ENCODE measurements at places on chromosomes 6 and 20. TPM values are rescaled to one million over a fixed set of nuclear protein-coding genes. Genes with fewer than 3 reads are reported as not detected.
A peak's percentile ranks its signal among the peaks of the same experiment; 100 is the strongest.

DNA sequence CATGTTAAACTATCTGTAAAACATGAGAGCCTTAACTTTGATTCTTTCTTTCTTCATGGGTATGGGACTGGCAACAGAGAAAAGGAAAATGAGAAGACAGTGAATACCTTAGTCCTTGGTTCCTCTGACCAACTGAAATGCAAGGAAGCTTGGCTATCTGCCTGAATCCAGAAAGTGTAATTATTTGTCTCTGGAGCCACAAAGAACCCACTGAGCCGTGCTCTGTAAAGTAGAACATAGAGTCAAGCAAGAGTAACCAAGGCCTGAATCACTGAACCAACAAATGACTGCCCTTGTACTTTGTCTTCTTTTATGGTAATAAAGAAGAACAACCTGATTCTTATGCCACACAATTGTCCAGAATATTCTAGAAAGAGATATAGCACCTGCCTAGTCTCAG lies 27.6 kb downstream of the PKHD1 start:
- no peak for DNase-seq

DNA sequence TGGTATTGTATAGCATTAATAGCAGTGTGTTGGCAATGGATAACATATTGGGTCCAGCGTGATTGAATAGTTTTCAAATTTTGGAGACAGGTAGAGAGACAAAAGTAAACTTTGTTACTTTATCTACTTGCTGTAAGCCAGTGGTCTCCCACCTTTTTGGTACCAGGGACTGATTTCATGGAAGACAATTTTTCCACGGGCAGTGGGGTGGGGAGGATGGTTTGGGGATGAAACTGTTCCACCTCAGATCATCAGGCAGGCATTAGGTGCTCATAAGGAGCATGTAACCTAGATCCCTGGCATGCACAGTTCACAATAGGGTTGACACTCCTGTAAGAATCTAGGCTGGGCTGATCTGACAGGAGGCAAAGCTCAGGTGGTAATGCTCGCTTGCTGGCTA lies 14.6 kb upstream of the PROKR2 start:
- DNase-seq: no peak

- no peak for DNase-seq
Observed at GRCh38 chr6:150266963-150267685, 101.7 kb upstream of the IYD start.

DNA sequence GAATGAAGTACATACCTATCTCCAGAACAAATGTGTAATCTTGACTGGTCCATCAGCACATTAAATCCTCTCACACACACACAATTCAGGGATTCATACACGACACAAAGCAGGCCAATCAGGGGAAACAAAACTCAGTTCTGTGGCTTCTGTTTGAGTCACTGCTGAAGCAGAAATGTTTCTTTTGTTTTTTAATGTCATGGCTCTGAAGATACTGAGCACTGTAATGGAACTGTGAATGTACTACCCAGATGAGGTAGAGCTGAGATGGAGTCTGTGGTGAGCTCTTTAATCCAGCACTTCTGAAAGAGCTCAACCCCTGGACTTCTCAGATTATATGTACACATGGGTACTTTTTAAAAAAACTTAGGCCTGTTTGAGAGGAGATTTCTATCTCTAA lies 116.4 kb downstream of the THEMIS start:
- no peak for DNase-seq

ENPP4 gene
- total RNA-seq: 7.3 TPM

DNA sequence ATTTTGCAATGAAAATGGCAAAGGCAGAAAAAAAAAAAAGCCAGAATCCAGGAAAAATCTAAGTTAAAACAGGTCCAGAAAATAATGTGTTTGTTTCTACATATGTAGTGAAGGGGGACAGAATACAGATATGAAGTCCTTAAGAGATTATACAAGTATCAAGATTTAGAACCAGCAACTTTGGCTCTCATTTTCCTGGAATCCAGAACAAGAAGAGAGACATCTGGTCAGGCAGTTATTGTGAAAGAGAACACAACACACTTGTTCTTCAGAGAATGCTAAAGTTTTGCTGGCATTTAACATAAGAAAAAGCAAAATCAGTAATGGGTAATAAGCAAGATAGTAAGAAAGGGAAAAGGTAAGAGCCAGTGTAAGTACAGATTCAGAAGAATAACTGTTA lies 21.1 kb downstream of the BAG2 start:
- DNase-seq: no peak

DNA sequence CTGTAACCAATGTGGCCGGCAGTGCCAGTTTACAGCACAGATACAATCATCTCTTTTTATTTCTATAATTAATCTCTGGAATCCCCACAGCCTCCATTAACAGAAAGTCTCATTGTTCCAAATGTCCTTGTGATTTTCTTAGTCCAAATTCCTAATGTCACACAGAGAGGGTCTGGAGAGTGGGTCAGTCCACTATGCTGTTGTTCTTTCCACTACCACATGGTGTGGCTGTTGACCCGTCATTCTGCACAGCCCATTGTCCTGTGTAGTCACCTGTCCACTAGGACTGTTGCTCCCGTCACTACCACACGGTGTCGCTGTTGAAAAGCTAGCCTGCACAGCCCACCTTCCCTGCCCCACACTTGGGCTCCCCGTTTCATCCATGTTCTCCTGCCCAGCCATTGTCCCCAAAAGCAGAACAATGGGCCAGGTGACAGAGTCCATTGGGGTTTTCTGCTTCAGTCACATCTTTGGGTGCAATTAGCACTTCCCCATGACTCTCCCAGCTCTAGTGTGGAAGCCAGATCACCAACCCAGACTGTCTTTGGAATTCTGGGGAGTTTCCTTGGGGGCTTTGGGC lies 8.6 kb upstream of the LBP start:
- peak; percentile 11 for DNase-seq

GRCh38 chr6:36315921-36316320 lies 20.8 kb downstream of the BNIP5 start:
- DNase-seq: no peak

GRCh38 chr6:90890683-90891330 lies 303.9 kb upstream of the MAP3K7 start:
- DNase-seq: no peak

RFX6 gene
- total RNA-seq: not detected

DNA sequence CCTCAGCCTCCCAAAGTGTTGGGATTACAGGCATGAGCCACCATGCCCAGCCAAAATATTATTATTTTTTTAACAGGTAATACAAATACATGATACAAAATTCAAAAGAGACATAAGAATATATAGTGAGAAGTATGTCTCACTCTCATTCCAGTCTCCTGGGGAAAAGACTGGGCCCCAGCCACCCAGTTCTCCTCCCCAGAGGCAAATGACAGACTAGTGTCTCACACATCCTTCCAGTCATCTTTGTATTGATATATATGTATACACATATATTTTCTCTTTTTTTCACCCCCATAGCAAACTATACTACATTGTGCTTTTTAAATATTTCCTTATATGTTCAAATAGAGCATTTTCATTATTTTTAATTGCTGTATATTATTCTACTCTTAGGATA lies 8.3 kb downstream of the GSS start:
- no peak for DNase-seq

DNA sequence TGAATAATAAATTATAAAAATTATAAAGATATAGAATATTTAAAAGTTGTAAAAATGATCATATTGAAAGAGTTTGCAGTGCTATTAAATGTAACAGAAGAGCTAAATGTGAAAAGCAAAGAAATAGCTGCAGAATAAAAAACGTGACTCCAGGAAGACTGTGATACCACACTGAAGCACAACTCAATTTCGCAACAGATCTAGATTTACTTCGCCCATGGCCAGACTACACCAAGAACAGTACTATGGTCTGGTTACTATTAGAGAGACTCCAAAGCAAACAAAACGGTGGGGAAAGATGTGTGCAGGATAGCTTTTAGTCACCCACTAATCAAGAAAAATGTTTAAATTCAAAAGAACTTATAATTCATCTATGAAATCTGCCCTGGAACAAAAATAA lies 1.9 kb downstream of the CHD6 start:
- DNase-seq: no peak

PDYN gene
- total RNA-seq: not detected

DNA sequence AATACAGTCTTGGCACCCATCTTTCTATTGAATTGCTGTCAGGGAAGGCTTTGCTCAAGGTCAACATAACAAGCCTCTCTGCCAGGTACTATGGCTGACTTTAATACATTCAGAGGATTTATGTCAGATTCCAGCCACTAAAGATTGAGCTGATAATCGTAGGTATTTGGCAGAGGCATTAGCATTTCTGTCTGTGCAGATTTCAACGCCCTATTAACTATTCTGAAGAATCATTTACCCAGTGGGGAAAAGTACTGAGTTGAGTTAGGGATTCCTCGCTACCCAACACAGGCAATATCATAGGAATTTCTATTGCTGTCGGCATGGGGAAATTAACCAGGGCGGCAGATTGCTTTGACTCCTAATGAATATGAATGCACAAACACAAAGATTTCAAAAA lies 233.7 kb upstream of the SPTLC3 start:
- DNase-seq: no peak

DNA sequence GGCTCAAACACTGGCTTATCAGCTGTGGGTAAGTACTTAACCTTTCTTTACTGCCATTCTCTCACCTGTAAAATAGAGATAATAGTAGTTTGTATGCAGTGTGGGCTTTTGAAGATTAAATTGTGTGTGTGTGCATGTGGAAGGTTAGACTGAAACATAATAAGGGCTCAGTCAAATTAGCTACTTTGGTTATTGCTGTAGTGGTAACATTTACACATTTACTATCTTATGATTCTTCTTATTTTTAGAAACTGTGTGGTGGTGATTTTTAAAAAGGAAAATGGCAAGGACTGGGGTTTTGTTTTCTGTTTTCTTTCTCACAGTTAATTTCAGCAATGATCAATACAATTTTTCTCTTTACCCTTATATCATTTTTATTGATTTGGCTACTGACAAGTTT lies 206.9 kb downstream of the NKAIN2 start:
- DNase-seq: no peak

GATA5 gene
- 0.26 TPM for total RNA-seq

MICB gene
- 6.8 TPM for total RNA-seq
